ENCODE measurements at places on chromosomes 7 and 10.

DNA sequence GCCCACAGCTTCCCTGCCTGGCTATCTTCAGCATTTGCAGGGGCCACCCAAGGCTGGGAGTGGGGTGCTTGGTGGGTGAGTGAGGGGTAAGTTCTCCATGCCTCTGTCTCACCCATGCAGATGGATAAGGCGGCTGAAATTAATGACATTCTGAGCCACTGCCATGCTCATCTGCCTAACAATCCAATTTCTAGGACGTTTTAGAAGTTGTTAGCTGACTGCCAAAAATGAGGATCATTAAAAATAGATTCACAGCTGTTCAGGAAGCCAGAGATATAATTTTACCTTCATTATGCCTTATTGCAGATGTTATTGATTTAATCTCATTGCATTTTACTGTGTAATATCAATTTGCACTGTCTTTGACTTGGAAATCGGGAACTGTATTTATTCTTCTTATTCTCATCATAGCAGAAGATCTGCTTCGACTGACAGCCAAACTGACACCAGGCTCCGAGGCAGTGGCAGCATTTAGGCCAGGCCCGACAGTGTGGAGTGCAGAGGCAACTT is 334.4 kb upstream of the NPVF start:
- no peak for DNase-seq

DNA sequence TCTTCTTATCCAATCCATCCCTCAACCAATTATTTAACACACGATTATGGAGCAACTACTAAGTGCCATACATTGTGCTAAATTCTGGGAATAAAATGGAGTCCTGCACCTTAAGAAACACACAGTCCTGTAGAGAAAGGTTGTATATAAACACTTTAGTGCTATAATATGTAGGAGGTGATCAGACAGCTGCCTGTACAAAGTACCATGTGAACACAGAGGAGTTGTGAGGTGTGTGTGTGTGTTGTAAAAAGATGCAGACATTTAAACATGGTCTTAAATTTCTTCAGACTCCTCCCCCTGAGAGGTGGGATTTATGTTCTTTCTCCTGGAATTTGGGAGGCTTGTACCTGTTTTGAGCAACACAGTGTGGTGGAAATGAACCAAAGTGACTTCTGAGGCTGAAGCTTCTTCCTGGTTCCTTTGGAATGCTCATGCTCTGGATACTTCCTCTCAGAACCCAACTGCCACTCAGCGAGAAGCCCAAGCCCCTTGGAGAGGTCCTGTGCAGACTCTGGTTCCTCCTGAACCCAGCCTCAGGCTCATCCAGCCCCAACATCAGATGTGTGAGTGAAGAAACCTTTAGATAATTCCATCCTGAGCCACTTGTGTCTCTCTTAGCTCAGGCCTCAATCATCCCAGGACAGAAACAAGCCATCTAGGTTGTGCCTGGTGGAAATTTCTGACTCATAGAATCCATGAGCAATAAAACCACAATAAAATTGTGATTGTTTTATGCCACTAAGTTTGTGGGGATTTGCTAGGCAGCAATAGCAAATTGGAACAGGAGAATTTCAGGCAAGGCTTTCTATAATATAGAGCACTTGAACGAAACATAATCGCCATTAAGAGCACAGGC is 161.2 kb upstream of the FAM3C start:
- DNase-seq = no peak

GRCh38 chr10:70773965-70774809 is 11.0 kb downstream of the TBATA start:
- peak; percentile 44 for DNase-seq

DNA sequence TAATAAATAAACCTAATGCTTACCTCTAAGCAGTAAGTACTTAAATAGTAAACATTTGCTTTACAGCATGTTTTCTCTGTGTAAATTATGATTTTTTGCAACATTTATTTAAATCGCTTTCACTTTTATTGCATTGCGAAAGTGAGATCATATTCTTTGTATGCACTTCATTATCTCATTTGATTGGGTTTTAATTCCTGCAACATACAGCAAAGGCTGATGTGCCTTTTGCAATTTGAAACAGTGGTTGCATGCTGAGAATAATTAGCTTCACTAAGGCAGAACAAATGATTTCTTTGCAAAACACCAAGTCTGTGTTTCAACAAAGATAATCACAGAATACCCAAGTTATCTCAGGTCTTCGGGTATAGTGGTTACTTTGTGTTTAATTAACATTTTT is 16.3 kb upstream of the THSD7A start:
- no peak for DNase-seq

- no peak for DNase-seq
These were observed 75.0 kb downstream of the GPR141 start for GRCh38 chr7:37758501-37759045.

DNA sequence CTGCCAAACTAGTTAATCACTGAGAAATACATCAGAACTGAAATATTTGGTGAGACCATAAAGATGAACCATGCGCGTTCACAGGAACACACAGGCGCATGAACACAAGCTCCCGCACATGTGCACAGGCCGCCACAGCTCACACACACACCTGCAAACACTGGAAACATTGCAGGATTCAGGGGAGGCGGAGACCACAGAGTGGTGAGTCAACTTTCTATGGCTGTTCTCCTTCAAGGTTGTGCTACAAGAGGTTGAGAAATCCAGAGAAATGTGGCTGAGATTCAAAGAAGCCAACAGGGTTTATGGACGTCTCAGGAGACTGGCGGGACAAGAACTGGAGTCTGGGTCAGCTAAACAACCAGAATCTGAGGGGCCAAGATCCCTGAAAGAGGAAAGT is 17.8 kb downstream of the ESYT2 start:
- DNase-seq = no peak

GRCh38 chr7:36161996-36162395 is 8.9 kb downstream of the EEPD1 start:
- DNase-seq = no peak

DNA sequence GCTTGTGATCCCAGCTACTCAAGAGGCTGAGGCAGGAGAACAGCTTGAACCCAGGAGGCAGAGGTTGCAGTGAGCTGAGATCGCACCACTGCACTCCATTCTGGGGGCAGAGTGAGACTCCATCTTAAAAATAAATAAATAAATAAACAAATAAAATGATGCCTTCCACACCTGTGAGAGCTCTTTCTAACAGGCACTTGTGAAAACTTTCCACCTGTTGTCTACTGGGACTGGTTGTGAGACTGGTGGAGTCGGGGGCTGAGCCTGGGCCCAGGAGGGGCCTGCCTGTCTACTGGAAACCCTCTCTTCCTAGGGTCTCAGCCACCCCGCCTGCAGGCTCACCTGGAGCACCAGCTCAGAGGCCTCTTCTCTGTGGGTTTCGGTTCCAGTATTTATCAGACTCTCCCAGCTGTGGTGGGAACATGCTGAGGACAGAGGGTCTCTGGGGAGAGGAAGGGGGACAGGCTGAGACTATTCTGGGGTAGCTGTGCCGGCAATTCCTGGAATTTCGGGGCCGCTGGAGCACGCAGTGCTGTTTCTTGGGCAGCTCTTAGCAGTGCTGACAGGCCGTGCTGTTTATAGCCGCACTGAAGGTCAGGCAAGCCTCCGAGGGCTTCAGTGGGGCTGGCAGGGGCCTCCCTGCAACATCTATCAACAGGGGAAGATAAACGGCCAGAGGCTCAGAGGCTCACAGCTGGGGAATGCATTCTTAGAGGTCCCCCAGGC is 3.8 kb downstream of the LDB3 start:
- peak; percentile 66 for DNase-seq
